Stimulated activated CD8-positive, alpha-beta memory T cell treated with anti-CD3 and anti-CD28 coated beads, Interleukin-15, amount 100 ng/mL, for 48 hours (primary cell): ENCODE measurements at places on chromosomes 16 and 17.

DNA sequence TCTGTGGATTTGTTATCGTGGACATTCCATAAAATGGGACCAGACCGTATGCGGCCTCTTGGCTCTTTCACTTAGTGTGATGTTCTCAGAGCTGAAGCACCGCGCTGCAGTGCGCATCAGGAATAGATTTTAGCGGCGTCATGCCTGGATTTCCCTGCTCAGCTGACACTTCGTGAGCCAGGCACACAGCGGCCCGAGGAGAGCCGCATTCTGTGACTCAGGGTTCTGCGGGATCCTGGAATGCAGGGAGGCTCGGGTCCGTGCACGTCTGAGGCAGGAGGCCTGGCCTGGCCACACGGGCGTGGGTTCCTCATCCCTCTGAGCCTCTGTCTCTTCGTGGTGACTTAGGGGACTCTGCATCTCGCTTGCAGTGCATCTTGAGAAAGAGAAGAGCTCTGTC, 13.4 kb downstream of the CBFA2T3 start:
- no peak for DNase-seq

- no peak for DNase-seq
Observed at GRCh38 chr17:69575346-69575761, 160.9 kb downstream of the MAP2K6 start.

GRCh38 chr16:15636392-15636873, 6.5 kb downstream of the MARF1 start:
- no peak for DNase-seq

DNA sequence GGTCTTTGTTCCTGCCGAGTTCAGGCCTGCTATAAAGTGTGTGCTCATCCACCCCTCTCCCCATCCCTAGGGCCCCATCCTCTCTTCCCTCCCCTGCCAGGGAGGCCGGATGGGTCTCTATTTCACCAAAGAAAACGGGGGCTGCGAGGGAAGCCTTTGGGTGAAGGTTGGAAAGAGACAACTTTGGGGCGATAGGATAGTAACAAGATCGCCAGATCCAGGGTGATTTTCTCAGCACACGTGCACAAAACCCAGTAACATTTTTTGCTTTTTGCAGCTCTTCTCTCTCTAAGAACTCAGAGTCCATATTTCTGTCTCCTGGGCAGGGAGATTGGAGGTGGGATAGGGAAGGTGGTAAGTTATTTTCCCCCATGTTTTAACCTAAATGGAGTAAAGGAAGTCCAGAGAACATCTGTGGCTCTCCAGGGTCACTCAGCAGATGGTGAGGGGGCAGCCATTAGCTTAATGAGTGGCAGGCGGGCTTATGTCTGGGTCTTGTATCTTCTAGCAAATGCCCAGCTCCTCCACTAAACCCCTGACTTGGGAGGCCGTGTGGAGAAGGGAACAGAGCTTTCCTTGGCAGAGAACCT, 6.9 kb downstream of the CCR7 start:
- no peak for DNase-seq

GRCh38 chr16:55325458-55326109, 1.6 kb downstream of the IRX6 start:
- DNase-seq: no peak

GRCh38 chr16:4651827-4652226, 27.2 kb downstream of the MGRN1 start:
- no peak for DNase-seq

- no peak for DNase-seq
Observed at GRCh38 chr17:16910341-16910740, 61.6 kb downstream of the TNFRSF13B start.

DNA sequence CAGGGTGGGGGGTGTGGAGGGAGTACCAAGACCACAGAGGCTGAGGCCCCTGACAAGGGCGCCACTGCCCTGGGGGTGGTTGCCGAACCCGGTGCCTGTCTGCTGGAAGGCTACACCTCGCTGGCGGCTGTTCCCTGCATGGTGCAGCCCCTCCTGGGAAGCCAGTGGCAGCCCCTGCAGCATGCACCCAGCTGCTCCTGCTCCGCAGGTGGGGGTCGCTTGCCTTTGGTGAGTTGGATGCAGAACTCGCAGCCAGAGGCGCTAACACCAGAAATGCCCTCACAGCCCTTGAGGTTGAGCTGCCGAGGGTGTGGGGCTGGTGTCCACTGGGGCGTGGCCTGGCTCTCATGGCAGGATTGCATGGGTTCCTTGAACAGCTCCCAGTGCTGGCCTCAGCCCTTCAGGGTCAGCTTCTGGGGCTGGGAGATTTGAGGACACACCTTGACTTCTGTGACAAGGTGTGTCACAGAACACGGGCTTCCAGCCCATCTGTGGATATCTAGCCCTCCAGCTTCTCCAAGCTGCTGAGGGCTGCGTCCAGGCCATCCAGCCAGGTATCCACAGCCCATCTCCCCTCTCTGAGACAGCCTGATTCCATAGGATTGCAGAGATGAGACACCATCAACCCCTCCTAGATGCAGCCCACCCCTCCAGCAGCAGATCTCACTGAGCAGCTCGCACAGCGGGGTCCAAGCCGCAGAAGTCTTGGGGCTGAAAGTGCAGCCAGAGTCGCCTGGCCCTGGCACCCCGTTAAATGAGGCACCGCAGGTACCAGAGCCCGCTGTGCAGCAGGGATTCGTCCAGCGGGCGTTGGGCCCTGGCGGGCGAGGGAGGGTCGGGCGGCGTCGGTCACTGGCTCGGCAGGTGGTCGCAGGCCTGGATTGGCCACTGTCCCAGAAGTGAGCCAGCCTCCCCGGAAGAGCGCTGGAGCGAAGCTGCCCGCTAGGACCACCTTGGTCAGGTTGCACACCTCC, 586.3 kb downstream of the KCNJ18 start:
- no peak for DNase-seq

GRCh38 chr17:8794636-8795035, 4.5 kb downstream of the MFSD6L start:
- DNase-seq: no peak

GRCh38 chr17:62706598-62707424, 79.3 kb downstream of the MRC2 start:
- no peak for DNase-seq

DNA sequence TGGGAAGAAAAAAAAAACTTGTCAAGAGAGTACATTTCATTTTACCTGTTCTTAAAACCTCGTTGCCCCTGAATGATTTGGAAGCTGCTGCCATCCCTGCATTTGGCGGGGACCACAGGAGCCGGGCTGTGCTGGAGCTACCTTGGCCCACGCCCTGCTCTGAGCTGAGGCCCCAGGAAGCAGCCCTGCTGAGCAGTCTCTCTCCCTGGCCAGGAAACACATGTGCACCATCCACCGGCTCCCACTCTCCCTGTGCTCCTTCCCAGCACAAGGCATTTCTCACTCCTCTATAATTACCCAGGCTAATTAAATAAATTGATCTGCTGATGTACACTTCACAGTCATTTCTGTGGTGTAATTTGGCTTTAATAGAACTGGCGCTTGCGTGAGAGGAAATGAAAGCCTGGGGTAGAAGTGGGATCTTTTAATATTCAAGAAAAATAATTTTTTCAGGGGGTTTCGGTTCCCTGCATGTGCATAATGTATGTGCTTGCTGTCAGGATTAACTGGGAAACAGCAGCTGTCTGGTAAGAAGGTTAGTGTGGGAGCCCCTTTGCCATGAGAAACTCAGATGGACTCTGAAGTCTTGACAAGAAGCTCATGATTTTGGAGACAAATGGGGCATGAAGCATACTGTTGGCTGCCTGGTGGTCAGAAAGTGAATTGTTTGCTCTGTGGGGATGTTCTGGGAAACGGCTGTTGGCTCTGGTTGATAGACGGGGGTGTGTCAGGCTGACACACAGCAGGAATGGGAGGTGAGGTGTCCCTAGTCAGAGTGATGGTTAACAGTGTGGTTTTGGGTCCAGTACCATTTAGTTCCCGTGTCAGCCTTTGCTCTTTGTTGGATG, 252.3 kb upstream of the EEF2KMT start:
- no peak for DNase-seq
